Activated naive CD8-positive, alpha-beta T cell treated with anti-CD3 and anti-CD28 coated beads for 36 hours (primary cell): ENCODE measurements at places on chromosomes 2 and 18. TPM values are rescaled to one million over a fixed set of nuclear protein-coding genes. Genes with fewer than 3 reads are reported as not detected.

Gene SCYGR4
- total RNA-seq: not detected

GRCh38 chr18:34801774-34802173 is 91.7 kb downstream of the DTNA start:
- DNase-seq: no peak

DNA sequence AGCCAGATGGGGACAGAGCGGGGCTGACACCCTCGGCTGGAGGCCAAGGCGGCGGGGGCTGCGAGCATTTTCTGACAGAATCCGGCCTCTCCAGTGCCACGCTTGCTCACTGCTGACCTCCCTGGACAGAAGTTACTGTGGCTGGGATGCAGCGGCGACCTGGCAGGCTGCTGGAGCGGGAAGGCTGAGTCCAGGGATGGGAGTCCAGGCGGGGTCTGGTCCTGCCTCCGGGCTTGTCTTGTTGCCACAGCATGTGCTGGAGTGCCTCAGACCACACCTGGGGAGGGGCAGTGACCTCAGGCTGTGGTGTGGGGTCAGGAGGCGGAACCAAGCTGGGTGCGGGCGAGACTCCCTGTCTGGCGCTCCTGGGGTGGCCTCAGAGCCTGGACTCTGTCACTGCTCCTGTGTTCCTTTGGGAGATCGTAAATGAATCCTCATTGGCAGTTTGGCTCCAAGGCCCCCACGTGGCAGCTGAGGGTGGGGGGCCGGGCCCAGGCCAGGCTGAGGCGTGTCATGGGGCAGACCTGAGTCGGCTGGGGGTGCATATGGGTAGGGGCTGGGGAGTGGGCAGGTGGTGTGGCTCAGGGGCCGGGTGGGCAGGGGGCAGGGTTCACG is 5.5 kb downstream of the BOK start:
- DNase-seq: no peak

- DNase-seq: no peak
Measured at GRCh38 chr2:142881619-142882018, 4.2 kb downstream of the KYNU start.

- DNase-seq: no peak
Measured at GRCh38 chr2:95019572-95019971, 5.9 kb upstream of the MAL start.

- DNase-seq: no peak
Measured at GRCh38 chr2:76406134-76406855, 695.6 kb upstream of the GCFC2 start.

Gene DAPL1
- not detected for total RNA-seq

DNA sequence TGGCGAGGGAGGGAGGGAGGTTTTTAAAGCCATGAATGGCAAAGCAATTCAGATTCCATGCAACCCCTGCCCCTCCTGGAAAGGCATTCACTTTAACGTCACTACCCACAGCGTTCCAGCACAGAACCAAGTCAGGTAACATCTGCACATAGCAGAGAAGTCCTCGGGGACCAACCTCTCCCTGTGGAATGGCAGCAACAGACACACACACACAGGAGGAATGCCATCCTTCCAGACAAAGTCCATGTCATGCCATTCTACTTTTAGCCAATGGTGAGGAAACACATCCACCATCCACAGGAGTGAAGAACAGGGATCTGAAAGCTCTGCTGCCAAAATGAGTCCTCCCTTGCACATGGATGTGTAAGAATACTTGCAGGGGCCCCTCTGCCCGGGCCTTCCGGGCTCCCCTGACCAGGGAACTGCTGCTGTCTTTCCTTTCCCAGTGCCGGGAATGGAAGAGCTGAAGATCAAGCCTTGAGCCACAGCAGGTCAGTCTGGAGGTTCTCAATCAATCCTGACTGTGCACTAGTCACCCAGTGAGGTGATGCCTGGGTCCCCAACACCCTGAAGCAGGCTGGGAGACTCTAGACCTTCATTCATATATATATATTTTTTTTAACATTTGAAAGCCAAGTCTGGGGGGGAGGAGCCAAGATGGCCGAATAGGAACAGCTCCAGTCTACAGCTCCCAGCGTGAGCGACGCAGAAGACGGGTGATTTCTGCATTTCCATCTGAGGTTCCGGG is 63.7 kb downstream of the UXS1 start:
- no peak for DNase-seq

DNA sequence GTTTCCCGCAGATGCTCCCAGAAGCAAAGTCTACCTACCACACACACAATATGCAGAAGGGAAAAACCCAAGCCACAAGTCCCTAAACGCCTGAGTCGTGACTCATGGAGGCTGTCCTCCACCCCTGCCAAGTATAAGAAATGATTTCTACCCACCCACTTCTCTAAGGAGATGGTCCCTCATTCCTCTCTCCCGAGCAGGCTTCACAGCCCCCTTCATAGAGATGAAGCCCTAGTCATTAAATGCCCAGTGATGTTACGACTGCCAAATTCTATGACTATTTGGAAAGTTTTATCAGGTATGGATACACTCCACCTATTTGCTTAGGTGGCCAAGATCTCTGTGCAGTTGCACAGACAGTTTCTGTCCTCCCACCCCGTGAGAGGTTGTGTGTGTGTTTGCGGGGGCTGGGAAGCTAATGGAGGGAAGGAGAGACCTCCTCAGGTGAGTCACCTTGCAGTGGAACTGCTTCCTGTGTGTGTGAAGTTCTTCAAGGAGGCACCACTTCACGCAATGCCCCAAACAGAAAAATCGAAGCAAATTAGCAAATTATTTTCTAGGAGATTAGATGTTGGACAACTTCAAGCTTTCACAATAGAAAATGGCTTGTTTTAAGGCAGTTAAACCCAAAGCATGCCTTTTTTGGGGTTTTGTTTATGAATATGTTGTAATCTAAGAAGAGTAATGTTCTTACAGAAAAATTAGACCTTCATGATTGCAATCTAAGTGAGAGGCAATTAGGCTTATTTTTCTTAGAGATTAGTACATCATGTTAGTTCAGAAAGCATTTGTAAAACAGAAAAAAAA is 175.2 kb downstream of the TGIF1 start:
- peak; percentile 72 for DNase-seq

GRCh38 chr2:228040995-228041394 is 140.5 kb downstream of the SPHKAP start:
- DNase-seq: no peak

GRCh38 chr2:28080911-28081310 is 190.4 kb downstream of the BABAM2 start:
- no peak for DNase-seq

- DNase-seq: peak; percentile 22
Measured at GRCh38 chr2:120436885-120437603, 91.1 kb downstream of the INHBB start.

GRCh38 chr2:68357605-68358337 is 7.3 kb upstream of the PLEK start:
- DNase-seq: no peak

Gene NT5C1B
- total RNA-seq: not detected

DNA sequence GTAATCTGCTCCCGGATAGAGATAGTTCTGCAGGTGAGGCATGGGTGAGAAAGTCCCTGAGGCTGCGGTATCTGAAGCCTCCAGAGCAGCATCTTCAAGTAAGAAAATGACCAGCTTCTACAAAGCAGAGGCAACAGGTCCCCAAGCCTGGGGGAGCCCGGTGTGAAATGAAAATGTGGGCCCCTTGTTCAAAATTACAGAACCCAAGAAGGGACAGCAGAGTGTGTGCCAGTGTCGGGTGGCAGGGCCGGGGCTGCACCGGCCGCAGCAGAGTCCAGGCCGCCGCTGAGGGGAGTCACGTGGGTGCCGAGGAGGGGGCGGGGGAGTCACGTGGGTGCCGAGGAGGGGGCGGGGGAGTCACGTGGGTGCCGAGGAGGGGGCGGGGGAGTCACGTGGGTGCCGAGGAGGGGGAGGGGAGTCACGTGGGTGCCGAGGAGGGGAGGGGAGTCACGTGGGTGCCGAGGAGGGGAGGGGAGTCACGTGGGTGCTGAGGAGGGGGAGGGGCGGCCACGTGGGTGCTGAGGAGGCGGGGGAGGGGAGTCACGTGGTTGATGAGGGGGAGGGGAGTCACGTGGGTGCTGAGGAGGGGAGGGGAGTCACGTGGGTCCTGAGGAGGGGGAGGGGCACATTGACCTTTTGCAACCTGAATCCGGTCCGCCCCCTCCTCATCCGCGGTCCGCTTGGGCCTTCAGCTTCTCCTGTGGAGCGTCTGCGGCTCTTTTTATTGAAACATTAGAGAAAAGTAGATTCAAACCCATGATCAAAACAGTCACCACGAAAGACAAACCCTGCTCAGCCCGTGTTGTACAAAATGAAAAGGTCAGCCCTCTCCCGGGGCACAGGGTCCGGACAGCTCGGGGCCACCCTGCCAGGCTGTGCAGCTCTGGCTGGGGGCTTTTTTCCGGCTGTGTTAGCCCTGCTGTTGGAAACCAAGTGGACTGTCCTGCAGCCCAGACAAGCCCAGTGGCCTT is 10.4 kb downstream of the COLEC11 start:
- DNase-seq: peak; percentile 62

Gene NPPC
- 0.48 TPM for total RNA-seq

Gene MC2R
- not detected for total RNA-seq

DNA sequence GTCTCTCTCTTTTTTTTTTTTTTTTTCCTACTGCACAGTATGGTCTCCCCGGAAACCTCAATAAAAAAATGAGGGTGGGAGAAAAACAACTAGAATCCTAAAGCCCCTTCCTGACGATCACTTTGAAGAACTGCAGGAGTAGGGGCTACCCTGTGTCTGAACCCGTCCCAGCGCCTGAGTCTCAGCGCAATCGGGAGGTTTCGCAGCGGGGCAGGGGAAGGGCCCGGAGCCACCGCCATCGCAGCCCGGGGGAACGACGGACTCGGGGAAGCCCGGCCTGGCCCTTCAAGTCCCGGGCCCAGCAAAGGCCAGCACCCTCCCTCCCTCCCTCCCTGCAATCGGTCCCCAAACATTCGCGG is 411 bp downstream of the NARS1 start:
- no peak for DNase-seq

DNA sequence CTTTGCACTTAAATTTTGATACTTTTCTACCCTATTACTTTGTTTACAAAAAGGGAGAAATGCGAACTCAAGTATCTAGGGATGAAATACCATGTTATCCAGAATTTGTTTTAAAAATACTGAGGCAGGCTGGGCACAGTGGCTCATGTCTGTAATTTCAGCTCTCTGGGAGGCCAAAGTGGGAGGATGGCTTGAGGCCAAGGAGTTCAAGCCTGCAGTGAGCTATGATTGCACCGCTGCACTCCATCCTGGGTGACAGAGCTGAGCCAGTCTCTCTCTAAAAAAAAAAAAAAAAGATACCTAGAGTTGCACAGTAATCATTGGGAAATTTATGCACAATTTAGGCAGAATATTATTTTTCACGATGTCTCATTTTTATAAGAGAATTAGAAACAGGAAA is 12.4 kb upstream of the VAPA start:
- no peak for DNase-seq

Gene DTNA
- total RNA-seq: 0.66 TPM

Gene C1QL2
- total RNA-seq: not detected

DNA sequence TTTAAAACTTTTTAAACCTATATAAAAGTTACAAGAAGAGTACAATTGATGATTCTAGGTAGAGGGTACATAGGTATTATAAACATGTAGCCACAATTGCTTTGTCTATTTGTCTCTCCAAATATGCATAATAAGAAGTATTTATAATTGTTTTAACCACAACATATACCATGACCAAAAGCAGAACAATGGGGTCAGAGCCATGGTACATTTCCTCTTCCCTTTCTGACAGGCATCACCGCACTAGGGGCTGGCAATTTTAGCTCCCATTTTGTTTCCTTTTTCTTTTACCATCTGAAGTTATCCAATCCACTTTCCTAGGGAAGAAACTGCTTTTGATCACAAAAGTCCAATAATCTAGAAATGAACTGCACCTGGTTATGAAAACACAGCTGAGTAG is 49.3 kb downstream of the TMX3 start:
- DNase-seq: no peak

Gene MRPL33
- 68.9 TPM for total RNA-seq

- no peak for DNase-seq
Measured at GRCh38 chr18:37424507-37424906, 141.1 kb downstream of the CELF4 start.

GRCh38 chr2:137968477-137969417 is 4.5 kb downstream of the HNMT start:
- DNase-seq: no peak

DNA sequence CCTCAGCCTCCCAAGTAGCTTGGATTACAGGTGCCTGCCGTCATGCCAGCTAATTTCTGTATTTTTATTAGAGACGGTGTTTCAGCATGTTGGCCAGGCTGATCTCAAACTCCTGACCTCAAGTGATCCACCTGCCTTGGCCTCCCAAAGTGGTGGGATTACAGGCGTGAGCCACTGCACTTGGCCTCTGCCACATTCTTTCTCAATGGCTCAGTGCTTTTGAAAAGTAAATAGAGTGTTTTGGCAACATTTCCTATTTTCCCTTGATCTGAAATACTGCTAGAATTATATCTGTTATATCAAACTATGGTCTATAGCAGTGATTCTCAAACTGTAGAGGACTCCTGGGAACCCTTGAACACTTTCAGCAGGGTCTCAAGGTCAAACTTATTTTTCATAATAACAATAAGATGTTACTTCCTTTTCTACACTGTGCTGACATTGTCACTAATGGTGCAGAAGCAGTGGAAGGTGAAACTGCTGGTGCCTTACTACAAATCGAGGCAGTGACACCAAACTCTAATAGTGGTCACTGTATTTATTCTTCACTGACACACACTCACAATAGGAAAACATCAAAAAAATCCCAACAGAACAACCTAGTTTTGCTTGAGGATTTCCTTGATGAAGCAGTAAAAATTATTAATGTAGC is 10.6 kb downstream of the DAW1 start:
- no peak for DNase-seq

Gene SH3RF3
- 2.5 TPM for total RNA-seq
